Germinal center (tissue), 1 donor: ENCODE measurements at places on chromosomes 5 and 9.

GRCh38 chr5:54438620-54439389 lies 16.7 kb upstream of the HSPB3 start:
- DNase-seq = no peak

GRCh38 chr9:69323861-69324260 lies 1.2 kb upstream of the ENTREP1 start:
- no peak for DNase-seq

DNA sequence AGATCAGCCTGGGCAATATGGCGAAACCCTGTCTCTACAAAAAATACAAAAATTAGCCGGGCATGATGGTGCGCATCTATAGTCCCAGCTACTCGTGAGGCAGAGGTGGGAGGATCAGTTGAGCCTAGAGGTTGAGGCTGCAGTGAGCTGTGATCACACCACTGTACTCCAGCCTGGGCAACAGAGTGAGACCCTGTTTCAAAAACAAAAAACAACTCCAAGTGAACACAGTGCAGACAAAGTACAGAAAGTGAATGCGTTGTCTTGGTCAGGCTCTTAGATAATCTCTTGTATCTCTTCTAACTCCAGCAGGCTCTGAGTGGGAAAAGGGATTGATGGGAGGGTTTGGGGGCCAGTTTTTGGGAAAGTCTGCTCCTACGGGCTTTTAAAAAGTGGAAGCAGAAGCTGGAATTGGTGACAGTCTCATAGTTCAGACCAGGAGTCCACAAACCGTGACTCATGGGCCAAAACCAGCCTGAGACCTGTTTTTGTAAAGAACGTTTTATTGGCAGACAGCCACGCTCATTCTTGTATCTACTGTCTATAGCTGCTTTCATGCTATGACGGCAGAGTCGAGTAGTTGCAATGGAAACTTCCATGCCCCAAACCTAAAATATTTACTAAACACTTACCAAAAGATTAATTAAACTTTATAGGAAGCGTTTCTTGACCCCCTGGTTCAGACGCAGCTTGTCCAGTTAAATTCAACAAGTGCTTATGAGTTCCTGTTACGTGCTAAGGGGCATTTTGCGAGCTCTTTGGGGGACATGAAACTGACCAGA lies 32.9 kb downstream of the NDST1 start:
- no peak for DNase-seq

DNA sequence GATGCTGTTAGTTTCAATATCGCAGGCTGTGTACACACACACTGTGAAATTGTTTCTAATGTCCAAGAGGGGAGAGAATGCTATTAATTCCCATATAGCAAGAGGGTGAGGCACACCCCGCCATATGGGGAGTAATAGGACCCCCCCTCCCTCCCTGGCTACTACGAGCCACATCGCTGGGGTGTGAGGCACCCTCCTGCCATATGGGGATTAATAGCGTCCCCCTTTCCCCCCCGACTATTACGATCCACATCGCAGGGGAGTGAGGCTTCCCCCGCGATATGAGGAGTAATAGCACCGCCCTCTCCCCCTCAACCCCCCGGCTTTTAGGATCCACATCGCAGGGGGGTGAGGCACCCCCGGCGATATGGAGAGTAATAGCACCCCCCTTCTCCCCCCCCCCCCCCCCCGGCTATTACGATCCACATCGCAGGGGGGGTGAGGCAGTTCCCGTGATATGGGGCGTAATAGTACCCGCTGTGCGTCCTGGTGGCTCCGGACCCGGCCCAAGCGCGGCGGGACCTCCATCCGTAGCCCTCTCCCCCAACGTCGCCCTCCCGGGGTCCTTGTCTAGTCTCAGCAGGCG lies 494 bp upstream of the STK32A start:
- no peak for DNase-seq

- no peak for DNase-seq
Observed at GRCh38 chr5:81506378-81506777, 112.4 kb upstream of the ACOT12 start.

DNA sequence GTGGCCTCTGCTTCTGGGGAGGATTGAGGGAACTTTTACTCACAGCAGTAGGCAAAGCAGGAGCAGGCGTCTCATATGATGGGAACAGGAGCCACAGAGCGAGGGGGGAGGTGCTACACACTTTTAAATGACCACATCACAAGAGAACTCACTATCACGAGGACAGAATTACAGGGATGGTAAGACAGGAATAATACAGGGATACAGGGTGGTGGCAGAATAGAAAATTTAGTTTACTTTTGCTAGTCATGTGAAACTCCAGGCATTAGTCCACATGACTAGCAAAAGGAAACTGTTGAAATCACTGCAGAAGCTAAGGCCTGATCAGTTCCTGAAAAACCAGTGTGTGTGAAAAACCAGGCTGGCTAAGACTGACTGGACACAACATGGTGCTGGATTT lies 382.4 kb downstream of the NNT start:
- DNase-seq = no peak

DNA sequence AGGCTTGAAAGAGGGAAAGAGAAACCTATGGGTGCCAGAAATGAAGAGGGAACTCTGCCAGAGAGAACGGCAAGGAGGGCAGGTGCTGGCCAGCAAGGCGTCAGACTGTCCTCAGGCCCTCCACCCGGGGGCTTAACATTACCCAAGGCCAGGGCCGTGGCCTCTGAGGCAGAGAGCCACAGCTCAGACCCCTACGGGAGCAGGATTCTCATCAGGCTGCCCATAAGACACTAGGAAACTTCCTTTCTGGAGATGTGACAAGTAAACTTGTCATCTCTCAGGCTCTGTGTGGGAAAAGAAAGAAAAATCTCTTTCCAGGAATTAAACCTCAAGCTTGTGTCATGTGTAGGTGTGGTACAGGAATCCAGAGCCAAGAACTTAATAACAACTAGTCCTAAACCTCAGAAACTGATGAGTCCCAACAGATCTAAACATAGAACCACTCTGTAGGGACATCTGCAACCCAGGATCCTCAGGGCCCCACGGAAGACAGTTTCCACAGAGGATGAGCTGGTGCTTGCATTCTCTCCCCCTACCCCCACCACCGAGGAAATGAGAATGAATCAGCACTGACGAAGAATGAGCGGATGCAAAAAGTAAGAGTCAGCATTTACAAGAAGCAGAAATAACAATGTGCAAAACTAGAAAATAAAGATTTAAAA lies 74.3 kb downstream of the DCP2 start:
- DNase-seq = no peak

DNA sequence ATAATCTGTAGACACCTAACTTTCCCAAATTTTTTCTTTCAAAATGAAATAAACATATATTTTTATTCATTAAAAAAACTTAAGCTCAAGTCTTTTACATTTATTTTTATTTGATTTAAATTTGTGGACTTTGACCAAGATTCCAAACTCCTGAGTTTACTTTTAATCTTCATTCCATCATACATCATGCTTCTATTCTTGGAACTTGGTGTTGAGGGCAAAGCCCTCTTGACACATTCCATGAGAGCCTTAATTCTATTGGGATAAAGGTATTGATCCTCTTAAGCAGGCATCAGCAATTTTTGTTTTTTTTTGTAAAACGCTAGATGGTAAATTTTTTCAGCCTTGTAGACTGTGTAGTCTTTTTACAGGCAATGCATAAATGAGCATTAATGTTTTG lies 53.6 kb downstream of the FBXO4 start:
- no peak for DNase-seq

DNA sequence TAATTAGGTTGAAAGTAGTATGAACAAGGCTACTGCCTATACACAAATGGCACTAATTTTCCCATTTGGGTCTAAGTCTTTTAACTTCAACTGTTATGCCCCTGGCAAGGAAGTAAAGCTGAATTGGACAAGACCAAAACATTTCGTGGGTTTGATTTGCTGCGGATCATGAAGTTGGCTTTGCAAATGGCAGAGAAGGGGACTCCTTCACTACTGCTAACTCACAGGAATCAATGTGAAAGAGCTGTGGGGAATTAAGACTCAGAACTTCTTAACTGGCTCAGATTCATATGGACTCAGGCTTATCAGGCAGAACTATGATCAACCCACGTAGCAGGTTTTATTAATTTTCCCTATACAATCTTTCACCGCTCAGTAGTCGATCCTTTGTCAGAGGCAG lies 73.8 kb upstream of the IFNE start:
- DNase-seq = no peak

- DNase-seq = no peak
Observed at GRCh38 chr9:16626577-16627130, 243.8 kb downstream of the BNC2 start.

DNA sequence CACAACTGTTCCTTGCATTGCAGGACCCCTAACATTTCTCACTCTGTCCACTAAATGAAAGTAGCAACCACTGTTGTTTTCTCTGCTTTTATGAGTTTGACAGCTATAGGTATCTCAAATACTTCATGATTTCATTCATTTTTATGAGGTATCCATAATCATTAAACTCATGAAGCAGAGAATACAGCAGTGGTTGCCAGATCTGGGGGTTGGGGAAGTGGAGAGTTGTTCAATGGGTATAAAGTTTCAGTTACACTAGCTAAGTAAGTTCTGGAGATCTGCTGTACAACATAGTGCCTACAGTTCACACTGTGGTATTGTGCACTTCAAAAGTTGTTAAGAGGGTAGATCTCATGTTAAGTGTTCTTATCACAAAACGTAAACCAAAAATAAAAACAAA lies 23.4 kb upstream of the CAMK4 start:
- no peak for DNase-seq

GRCh38 chr5:59525957-59526356 lies 367.6 kb downstream of the PDE4D start:
- no peak for DNase-seq

DNA sequence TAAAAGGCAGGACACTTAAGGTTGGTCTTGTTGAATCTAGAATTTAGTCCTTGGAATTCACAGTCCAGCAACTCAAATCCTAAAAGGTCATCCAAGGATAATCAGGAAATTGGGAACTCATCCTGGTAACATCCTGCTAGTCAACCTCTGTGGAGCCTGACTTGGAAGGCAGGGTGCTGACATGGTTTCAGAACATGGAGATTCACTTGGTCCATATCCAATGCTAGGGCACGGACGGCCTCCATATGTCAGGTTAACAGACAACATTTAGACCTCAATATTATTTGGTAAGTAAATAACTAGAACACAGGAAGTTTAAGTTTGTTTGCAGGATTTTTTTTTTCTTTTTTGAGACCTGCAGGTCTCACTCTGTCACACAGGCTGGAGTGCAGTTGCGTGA lies 783 bp upstream of the DNAH5 start:
- DNase-seq = no peak

- DNase-seq = no peak
Observed at GRCh38 chr5:14178091-14178490, 34.9 kb downstream of the TRIO start.

DNA sequence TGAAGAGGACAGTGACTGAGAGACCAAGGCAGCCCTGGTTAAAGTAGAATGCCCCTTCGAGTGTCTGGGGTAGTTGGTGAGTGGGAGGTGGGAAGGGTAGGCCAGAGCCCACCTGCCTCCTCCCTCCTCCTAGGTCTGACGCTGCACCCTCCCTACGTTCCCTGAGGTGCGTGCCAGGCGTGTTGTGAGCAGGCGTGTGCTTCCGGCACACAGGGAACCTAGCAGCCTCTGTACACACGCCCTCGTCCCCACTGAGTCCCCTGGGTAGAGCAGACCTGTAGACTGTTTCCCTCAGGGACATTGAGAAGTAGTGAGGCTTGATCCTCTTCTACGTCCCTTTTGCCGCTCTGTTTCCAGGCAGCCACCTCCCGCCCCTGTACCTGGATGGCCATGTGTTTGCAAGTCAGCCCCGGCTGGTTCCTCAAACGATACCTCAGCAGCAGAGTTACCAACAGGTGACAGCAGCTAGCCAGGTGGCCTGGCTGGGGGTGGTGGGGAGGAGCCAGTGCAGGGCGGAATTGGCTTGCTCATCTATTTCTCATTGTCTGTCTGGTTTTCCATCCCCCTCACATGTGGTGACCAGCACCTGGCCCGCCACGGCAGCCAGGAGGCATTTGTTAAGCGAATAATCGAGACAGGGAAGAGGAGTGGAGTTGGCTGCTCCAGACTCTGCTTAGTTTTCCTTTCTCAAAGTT lies 16.8 kb upstream of the POMT1 start:
- no peak for DNase-seq

DNA sequence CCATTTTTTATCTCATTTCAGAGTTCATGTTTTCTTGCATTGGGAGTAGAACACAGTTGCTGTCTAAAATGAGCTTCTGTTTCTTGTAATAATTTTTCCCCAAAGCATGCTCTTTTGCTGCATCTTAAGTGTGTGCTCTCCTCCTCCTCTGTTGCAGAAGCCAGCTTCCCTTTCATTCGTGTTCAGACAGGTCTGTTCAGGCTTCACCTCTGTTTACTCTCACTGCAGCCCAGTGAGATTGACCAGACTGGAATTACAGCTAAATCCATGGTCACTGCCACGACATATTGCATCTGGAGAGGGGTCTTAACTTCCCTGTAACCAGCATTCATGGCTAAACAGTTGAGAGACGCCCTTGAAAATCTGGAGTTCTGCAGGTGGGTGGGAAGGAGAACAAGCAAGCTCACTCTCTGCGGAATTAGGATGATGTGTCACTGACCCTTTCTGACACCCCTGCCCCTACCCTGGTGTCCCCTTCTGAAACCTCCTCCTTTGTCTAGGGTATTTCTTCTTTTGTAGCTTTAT lies 223.2 kb downstream of the FSTL4 start:
- no peak for DNase-seq

DNA sequence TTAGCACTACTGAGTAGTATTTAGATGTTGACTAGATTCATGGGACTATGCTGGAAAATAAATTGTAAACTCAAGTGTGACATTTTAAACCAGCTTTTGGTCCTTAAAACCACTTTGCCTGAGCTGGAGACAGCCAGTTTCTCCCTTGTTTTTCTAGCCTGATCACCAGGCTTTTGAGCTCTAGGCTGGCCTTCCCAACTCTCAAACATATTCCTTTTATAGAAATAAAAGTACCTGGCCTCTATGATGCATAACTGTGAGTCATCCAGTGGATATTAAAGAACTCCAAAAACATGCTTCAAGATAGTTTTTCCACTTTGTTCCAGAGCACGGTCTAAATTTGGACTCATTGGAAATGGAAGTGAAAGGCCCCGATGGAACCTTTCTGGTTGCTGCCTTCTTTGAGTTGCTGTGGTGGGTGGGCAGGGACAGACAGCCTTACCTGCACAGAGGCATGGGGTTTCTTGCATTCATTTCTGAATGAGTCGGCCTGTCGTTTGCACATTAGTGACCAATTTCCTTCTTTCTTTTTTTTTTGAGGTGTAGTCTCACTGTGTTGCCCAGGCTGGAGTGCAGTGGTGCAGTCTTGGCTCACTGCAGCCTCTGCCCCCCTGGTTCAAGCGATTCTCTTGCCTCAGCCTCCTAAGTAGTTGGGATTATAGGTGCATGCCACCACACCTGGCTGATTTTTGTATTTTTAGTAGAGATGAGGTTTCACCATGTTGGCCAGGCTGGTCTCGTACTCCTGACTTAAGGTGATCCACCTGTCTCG lies 43.1 kb downstream of the TRIO start:
- no peak for DNase-seq

- DNase-seq = no peak
Observed at GRCh38 chr9:14978022-14979000, 68.1 kb upstream of the FREM1 start.

DNA sequence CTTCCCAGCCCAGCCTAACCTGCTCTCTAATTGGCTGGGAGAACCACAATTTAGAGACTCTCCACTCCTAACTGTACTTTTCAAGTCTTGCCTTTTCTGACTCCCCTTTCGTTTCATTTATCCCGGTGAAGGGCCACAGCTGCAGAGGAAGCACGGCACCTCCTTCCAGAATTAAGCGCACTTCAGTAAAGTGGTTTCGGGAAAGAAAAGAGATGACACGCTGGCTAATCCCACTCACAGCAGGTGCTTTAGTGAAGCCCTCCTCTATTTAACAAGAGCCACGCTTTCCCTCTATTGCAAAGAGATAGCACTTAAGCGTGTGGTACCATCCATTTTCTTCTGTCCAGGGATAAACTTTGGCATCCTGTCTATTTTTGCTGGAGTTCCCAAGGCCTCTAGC lies 4.8 kb downstream of the DNAH5 start:
- no peak for DNase-seq
